ENCODE measurements at places on chromosomes 4 and X. TPM values are rescaled to one million over a fixed set of nuclear protein-coding genes. Genes with fewer than 3 reads are reported as not detected.

- H3K4me3 ChIP-seq: no peak overlapping the region
- DNase-seq: no peak
- H3K36me3 ChIP-seq: no peaks in the 10 kb centered on the region
- H3K4me1 ChIP-seq: peaks cover 6% of the 10 kb centered on the region
- H3K27me3 ChIP-seq: peaks cover 12% of the 10 kb centered on the region
- no peak overlapping the region for H3K27ac ChIP-seq
Measured at GRCh38 chr4:121939690-121940089, 12.2 kb downstream of the TRPC3 start.

The KLKB1 gene
- not detected for total RNA-seq

DNA sequence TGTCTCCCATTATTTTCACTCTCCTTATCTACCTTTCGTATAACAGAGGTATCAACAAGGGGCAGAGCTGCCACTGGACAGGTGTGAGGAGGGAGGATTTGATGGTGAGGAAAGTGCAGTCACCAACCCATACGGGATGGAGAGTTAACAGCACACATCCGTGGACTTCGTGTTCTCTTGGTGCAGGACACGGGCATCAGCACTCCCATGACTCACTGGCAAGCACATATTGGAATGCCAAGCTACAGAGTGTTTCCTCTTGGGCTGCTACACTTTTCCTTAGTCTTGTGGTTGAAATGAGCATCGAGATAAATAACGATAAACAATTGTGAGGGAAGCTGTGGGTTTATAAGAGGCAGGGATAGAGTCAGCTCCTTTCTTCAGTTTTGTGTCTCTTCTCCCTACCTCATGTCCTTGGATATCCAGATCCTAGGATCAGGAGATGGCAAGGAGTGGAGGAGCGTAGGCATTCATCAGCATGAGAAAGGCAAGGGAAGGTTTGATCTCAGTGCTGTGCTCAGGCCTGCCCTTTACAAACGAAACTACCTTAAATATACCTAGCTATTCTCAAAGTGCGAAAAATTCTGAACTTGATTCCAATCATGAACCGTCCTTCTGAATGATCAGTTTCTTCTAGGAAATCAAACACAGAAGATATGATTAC, 96.3 kb downstream of the ZNF827 start:
- no peaks in the 10 kb centered on the region for H3K27me3 ChIP-seq
- H3K27ac ChIP-seq: peak overlapping the region; percentile 85
- peak; percentile 16 for DNase-seq
- H3K36me3 ChIP-seq: peaks cover 44% of the 10 kb centered on the region

GRCh38 chr4:181569553-181569952, 673.6 kb upstream of the TENM3 start:
- H3K4me3 ChIP-seq: no peak overlapping the region
- peaks cover 2% of the 10 kb centered on the region for H3K27me3 ChIP-seq
- no peaks in the 10 kb centered on the region for H3K36me3 ChIP-seq
- peak; percentile 56 for DNase-seq

DNA sequence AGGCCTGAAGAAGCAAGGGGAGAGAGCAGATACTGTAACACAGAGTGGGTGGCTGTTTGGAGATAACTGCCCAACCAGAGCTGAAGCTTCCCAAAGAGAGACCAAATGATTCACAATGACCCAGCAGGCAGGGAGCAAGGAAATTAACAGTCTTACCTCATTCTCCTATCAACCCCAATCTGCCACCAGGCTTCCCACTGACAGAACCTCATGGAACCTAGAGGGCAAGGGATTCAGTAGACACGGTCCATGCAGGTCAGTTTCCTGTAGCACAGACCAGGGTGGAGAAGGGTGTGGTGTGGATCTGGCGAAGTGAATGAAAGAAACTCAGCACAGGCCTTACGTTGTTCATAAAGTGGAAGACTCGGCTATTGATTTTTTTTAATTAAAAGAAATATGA, 60.7 kb upstream of the ALB start:
- H3K27ac ChIP-seq: no peak overlapping the region
- no peak overlapping the region for H3K4me3 ChIP-seq
- no peak for DNase-seq

The DIPK2B gene
- total RNA-seq: not detected

DNA sequence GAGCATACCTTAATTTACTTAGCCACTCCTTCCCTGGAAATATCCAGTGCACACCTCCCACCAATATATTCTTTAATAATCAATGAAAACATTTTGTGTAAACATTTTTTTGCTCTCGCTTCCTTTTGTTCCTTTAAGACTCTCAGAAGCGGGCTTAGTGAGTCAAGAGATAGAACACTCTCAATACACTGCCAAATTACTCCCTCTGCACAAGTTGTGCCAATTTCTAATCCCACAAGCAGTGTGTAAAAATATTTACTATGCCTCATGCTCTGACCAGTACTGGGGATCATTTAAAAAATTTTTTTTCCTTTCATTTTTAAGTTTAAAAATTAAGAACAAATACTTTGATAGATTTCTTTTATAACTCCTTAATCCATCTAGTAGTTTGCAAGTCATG, 5.1 kb downstream of the MORF4L2 start:
- H3K27ac ChIP-seq: peak overlapping the region; percentile 18
- no peak for DNase-seq
- H3K36me3 ChIP-seq: peaks cover 48% of the 10 kb centered on the region
- no peak overlapping the region for H3K4me3 ChIP-seq
- H3K27me3 ChIP-seq: no peaks in the 10 kb centered on the region

The CXorf58 gene
- total RNA-seq: not detected

- H3K27ac ChIP-seq: no peak overlapping the region
- H3K4me1 ChIP-seq: no peaks in the 10 kb centered on the region
- DNase-seq: no peak
- peaks cover 3% of the 10 kb centered on the region for H3K27me3 ChIP-seq
- no peak overlapping the region for H3K4me3 ChIP-seq
Measured at GRCh38 chr4:82248903-82249632, 124.7 kb downstream of the HNRNPD start.

DNA sequence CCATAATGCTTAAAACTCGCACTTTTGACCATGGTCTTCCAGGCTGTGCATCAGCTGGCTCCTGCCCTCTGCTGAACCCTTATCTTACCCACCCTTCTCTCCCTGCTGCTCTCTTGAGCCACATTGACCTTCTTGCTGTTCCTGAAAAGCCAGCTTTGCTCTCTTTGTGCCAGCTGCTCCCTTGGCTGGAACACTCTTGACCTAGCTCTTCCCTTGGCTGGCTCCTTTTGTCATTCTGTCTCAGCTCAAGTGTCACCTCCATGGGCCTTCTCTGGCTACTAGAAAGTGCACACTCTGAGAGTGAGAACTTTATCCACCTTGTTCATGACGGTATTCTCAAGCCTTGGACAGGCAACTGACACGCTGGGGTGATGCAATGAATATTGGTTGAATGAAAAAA, 112.1 kb downstream of the MGST2 start:
- H3K4me3 ChIP-seq: no peak overlapping the region
- H3K4me1 ChIP-seq: no peaks in the 10 kb centered on the region
- DNase-seq: no peak

DNA sequence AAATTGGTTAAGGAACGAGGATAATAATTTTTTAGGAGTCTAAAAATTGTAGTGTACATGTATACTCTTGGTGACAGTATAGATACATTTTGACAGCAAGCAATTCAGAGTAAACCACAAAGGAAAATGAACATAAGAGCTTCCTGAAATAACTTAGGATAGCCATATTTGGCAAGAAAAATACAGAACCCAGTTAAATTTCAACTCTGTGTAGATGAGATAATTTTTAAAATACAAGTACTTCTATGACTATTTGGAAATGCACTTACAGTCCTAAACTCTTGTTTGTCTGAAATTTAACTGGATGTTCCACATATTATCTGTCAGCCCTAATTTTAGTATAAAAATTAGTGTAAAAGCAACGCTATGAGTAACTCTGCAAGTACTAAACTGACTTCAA, 124.4 kb upstream of the PCDH18 start:
- H3K4me1 ChIP-seq: peaks cover 58% of the 10 kb centered on the region
- H3K4me3 ChIP-seq: no peak overlapping the region
- H3K27ac ChIP-seq: no peak overlapping the region
- peaks cover 4% of the 10 kb centered on the region for H3K36me3 ChIP-seq
- H3K27me3 ChIP-seq: no peaks in the 10 kb centered on the region

The JAKMIP1 gene
- total RNA-seq: not detected

- H3K27me3 ChIP-seq: no peaks in the 10 kb centered on the region
- DNase-seq: no peak
- H3K27ac ChIP-seq: no peak overlapping the region
- H3K4me3 ChIP-seq: no peak overlapping the region
- peaks cover 7% of the 10 kb centered on the region for H3K4me1 ChIP-seq
Measured at GRCh38 chr4:110989125-110989524, 366.2 kb upstream of the PITX2 start.

DNA sequence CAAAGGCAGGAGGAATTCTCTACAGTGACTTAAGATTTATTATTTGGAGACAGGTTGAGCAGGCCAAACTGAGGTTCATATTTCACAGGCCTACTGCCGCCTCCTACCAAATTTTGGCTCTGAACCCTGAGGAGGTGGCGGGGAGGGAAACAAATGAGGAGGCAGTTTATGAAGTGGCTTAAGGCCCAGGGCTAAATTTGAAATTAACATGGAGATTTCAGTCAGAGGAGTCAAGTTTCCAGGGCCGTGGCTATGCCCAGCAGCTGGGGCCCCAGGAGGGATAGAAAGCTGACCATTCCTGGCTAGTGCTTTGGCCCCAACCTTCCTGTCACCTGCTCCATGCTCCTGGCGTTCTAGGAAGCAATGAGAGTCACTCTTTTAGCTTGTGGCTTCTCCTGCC, 73.4 kb upstream of the ARHGAP36 start:
- no peaks in the 10 kb centered on the region for H3K36me3 ChIP-seq
- H3K27me3 ChIP-seq: peaks cover 5% of the 10 kb centered on the region
- no peaks in the 10 kb centered on the region for H3K4me1 ChIP-seq
- no peak overlapping the region for H3K4me3 ChIP-seq

The CXorf38 gene
- 10.5 TPM for total RNA-seq

DNA sequence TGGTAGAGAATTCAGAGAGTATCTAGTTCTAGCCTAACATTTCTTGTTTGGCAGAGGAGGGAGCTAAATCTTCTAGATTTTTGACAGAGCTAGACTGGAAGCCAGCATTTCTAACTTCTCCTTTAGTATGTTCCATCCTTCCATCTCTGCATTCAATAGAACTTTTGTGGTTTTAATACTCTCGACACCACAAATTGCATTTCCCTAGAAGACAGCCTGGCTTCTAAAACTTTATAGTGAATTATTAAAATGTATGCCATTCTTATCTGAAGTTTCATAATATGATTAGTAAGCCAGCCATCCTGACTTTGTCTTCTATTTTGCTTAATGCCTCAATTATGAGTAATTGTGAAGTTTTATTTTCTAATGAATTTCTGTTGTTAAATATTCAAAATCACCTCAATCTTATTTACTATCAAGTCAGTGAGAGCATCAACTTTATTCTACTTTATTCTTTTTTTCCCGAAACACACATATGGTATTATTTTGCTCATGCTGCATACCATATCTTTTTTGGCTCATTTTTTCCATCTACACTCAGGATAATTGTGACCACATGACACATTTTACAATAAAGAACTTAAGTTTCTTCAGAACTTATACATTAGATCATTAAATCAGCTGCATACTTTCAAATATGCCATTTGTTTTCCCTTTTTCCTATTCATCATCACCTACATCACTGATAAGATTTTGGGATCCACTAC, 30.2 kb downstream of the EDNRA start:
- H3K4me3 ChIP-seq: no peak overlapping the region
- DNase-seq: no peak
- no peaks in the 10 kb centered on the region for H3K27me3 ChIP-seq
- no peaks in the 10 kb centered on the region for H3K36me3 ChIP-seq
- H3K4me1 ChIP-seq: peaks cover 30% of the 10 kb centered on the region

GRCh38 chr4:186900232-186900900, 176.7 kb upstream of the FAT1 start:
- H3K27ac ChIP-seq: peak overlapping the region; percentile 59
- DNase-seq: peak; percentile 84
- H3K4me1 ChIP-seq: peaks cover 56% of the 10 kb centered on the region
- H3K27me3 ChIP-seq: no peaks in the 10 kb centered on the region

The USP11 gene
- total RNA-seq: 61.6 TPM

All from HFFc6 (cell line).